ENCODE measurements at places on chromosomes 16 and 17.

DNA sequence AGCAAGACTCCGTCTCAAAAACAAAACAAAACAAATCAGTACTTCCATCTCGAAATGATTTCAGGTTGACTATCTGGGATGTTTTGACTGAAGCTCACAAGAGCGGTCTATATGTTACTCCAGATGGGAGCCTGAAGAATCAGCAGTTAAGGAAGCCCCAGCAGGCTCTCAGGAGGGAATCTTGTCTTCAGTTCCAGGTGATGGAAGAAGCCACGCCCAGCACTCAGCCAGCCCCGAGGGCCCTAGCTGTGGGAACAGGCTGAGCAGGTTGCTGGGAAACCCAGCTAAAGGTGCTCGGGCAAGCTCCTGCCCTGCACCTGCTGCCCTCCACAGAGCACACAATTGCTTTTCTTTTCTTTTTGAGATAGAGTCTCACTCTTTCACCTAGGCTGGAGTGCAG lies 32.4 kb downstream of the WIPI1 start:
- no peaks in the 10 kb centered on the region for H3K4me1 ChIP-seq
- DNase-seq, result no peak
- no peaks in the 10 kb centered on the region for H3K27me3 ChIP-seq
- no peak overlapping the region for H3K4me3 ChIP-seq
- no peak overlapping the region for H3K27ac ChIP-seq

- H3K27me3 ChIP-seq, result no peaks in the 10 kb centered on the region
- H3K4me1 ChIP-seq, result peaks cover 97% of the 10 kb centered on the region
- DNase-seq, result no peak
- H3K36me3 ChIP-seq, result peaks cover 94% of the 10 kb centered on the region
These were observed 9.7 kb downstream of the TMC6 start for GRCh38 chr17:78118801-78119241.

GRCh38 chr16:10812312-10813098 lies 6.1 kb downstream of the TVP23A start:
- DNase-seq, result no peak
- no peaks in the 10 kb centered on the region for H3K36me3 ChIP-seq
- no peaks in the 10 kb centered on the region for H3K4me1 ChIP-seq
- H3K27ac ChIP-seq, result no peak overlapping the region
- H3K4me3 ChIP-seq, result no peak overlapping the region

DNA sequence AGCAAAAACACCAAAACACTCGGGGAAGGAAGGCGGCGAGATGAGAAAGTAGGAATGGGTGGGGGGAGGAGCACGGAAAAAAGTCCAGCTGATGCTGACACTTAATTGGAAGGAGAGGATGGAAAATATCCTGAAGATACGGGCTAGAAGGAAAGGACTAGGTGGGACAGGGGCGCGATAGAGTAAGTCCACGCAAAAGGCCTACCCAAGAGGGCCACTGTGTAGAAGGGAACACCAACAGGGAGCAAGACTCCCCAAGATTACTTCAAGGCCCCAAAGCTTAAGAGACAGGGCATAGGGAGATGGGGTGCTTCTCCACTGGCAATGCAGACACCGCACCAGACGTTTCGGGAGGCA lies 736 bp downstream of the APPBP2 start:
- H3K4me3 ChIP-seq, result peak overlapping the region; percentile 93
- peaks cover 15% of the 10 kb centered on the region for H3K4me1 ChIP-seq
- peak overlapping the region; percentile 98 for H3K27ac ChIP-seq
- DNase-seq, result no peak

- no peaks in the 10 kb centered on the region for H3K27me3 ChIP-seq
- no peak overlapping the region for H3K27ac ChIP-seq
- H3K36me3 ChIP-seq, result no peaks in the 10 kb centered on the region
- no peak for DNase-seq
These were observed 19.8 kb upstream of the ADGRG1 start for GRCh38 chr16:57608462-57609113.

GRCh38 chr16:84594725-84595038 lies 23.2 kb downstream of the COTL1 start:
- peak overlapping the region; percentile 81 for H3K27ac ChIP-seq
- no peaks in the 10 kb centered on the region for H3K27me3 ChIP-seq
- peaks cover 35% of the 10 kb centered on the region for H3K36me3 ChIP-seq
- DNase-seq, result no peak
- H3K4me1 ChIP-seq, result peaks cover 71% of the 10 kb centered on the region

- H3K27ac ChIP-seq, result no peak overlapping the region
- no peaks in the 10 kb centered on the region for H3K36me3 ChIP-seq
- no peak for DNase-seq
- peaks cover 20% of the 10 kb centered on the region for H3K27me3 ChIP-seq
These were observed 57.3 kb downstream of the B9D1 start for GRCh38 chr17:19305256-19305655.

DNA sequence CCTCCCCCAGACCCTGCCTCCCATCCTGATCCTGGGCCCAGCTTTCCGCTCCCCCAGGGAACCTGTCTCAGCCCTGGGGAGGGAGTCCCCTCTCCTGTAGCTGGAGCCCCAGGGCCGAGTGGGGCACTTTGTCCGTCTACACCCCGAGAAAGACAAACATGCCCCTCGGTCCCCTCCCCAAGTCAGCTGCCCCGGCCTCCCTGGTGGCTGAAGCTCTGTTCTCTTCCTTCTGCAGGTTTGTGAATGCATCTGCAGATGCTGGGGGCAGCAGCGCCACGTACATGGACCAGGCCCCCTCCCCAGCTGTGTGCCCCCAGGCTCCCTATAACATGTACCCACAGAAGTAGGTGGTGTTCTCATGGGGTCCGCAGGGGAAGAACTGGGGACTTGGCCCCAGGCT lies 20.8 kb downstream of the STAT5A start:
- DNase-seq, result no peak
- no peak overlapping the region for H3K4me3 ChIP-seq
- no peak overlapping the region for H3K27ac ChIP-seq
- no peaks in the 10 kb centered on the region for H3K27me3 ChIP-seq
- peaks cover 64% of the 10 kb centered on the region for H3K4me1 ChIP-seq

DNA sequence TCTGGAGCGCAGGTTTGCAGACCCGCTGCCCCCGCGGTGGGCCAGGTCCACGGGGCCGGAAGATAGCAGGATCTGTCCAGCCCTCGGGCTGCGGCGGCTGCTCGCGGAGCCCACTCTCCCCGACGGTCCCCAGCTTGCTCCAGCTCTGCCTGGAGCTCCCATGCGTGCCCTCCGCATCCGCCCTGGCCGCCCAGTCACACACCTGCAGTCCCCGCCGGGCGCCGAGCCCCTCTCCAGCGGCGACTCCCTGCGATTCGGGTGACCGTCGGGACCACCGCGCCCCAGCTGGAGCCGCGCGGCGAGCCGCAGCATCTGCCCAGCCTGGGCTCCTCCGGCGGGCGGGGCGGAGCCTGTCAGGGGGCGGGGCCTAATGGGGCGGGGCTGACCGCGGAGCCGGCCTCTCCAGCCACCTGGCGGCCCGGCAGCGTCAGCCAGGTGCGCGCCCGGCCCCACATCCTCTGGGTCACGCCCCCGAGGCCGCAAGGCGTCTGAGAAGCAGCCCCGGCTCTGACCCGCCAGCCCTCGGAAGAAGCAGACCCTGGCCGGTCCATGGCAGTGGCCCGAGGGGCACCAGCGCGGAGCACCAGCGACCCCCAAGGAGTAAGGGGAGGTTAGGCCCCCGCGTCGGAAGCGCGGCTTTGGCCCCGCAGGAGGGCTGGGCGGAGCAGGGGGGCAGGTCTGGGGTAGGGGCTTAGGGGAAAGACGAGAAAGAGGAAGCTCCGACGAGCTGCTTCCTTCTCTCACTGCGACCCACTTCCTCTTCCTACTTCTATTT lies at the start of gene PIK3R5:
TSS of gene PIK3R5 (minus strand) at position 314 of the 775 bp plus-strand sequence. CDS start 54,213 bp downstream, outside the sequence.
- peak within 1 kb of the TSS; percentile 99 for H3K4me3 ChIP-seq
- H3K27ac ChIP-seq, result peak within 1 kb of the TSS; percentile 77
- no peaks in the 10 kb centered on the region for H3K27me3 ChIP-seq
- H3K4me1 ChIP-seq, result peaks cover 51% of the 10 kb centered on the region
- H3K36me3 ChIP-seq, result peaks cover 23% of the 10 kb centered on the region

GRCh38 chr16:60181536-60181935 lies 1447.4 kb upstream of the GOT2 start:
- no peaks in the 10 kb centered on the region for H3K27me3 ChIP-seq
- H3K4me3 ChIP-seq, result no peak overlapping the region
- no peak for DNase-seq
- no peaks in the 10 kb centered on the region for H3K36me3 ChIP-seq

DNA sequence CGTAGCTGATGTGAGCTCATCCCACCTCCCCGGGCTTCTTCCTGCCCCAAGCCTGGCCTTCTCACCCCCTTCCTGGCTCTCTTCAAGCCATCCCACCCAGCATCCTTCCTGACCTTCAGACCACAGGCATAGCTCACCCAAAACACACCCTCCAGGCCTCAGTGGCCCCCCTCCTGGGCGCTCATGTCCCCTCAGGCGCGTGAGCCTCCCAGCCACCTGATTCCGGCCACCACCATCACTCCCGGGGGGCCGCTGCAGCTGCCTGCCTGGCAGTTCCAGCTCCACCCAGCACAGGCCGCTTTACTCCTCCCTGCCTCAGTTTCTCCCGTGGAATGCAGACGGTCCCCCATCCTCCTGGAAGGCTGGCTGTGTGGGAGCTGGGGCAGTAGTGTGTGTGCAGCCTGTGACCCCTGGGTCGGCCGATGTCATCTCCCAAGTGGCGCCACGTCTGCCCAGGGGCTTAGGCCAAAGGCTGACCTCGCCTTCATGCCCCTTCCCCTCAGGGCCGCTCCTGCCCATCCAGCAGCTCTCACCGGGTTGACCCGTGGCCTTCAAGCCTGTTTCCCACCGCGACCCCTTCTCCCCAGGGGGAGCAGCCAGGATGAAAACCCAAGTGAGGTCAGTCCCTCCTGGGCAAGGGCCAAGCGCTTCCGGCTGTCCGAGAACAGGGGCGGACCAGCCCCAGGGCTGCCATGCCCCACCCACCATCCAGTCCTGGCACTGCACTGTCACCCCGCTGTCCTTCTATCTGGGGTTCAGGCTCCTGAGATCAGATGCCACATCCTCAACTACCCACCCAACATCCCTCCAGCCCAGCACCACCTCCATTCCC lies 11.9 kb upstream of the CHMP6 start:
- H3K36me3 ChIP-seq, result no peaks in the 10 kb centered on the region
- H3K4me3 ChIP-seq, result no peak overlapping the region
- H3K27me3 ChIP-seq, result no peaks in the 10 kb centered on the region
- DNase-seq, result no peak

DNA sequence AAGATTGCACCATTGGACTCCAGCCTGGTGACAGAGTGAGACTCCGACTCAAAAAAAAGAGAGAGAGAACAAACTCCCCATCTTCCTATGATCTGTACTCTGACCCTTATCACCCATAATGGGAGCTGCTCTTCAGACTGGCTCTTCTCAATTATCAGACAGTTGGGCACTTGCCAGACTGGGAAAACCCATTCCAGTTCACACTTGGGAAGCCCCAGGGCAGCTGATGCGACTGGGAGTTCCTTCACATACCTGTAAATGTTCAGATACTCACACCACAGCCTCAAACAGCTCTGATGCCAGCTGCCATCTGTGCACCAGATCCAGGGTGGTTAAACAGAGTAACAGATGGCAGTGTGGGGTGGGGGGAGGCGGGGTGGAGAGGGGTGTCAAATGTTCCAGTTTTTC lies 23.8 kb upstream of the TMEM101 start:
- no peaks in the 10 kb centered on the region for H3K27me3 ChIP-seq
- no peak overlapping the region for H3K4me3 ChIP-seq
- no peak overlapping the region for H3K27ac ChIP-seq
- no peak for DNase-seq
- H3K4me1 ChIP-seq, result peaks cover 6% of the 10 kb centered on the region

DNA sequence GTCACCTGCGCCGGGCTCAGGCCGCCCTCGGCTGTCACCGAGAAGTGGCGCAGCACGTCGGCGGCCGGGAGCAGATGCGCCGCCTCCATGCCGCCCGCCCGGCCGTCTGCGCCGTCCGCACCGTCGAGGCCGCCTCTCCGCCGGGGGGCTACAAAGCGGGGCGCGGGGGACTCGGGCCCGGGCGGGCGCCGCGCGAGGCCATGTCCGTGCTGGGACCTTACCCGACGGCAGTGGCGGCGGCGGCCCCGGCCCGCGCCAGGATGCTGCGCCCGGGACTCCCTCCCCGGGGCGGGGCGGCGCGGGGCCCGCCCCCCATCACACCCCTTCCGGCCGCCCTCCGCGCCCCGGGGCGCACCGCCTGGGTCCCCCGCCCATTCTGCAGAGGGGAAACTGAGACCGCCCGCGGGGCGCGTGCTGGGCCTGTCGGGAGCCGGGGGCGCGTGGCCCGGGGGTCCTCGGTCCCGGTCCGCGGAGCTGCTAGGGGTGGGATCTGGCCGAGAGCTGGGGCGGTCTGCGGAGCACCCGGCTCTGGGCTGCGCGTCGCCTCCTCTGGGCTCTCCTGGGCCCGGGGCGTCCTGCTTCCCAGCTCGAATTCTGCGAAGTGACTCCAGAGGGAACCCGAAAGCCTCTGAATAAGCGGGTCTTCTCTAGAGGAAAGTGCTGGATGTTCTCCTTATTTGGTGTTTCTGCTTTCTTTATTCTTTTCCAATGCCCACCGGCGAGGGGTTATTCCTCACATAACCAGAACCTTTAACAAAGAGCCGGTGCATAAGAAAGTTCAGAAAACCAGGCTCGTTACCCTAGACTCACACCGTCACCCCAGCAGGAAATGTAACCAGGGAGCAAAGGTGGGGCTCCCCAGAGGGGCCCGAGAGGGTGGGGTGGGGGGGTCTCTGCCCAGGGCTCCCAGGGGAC lies at the start of gene ATP2A3:
TSS of gene ATP2A3 (minus strand) at position 235 of the 915 bp plus-strand sequence. CDS start at position 89, 146 bp downstream.
- peak within 1 kb of the TSS; percentile 57 for H3K27ac ChIP-seq
- peaks cover 60% of the 10 kb centered on the region for H3K4me1 ChIP-seq
- H3K36me3 ChIP-seq, result peaks cover 14% of the 10 kb centered on the region
- H3K27me3 ChIP-seq, result no peaks in the 10 kb centered on the region

GRCh38 chr16:19348578-19349315 lies 63.2 kb downstream of the CLEC19A start:
- H3K27me3 ChIP-seq, result peaks cover 10% of the 10 kb centered on the region
- no peak for DNase-seq
- H3K4me3 ChIP-seq, result no peak overlapping the region
- no peaks in the 10 kb centered on the region for H3K4me1 ChIP-seq
- no peaks in the 10 kb centered on the region for H3K36me3 ChIP-seq
- no peak overlapping the region for H3K27ac ChIP-seq

DNA sequence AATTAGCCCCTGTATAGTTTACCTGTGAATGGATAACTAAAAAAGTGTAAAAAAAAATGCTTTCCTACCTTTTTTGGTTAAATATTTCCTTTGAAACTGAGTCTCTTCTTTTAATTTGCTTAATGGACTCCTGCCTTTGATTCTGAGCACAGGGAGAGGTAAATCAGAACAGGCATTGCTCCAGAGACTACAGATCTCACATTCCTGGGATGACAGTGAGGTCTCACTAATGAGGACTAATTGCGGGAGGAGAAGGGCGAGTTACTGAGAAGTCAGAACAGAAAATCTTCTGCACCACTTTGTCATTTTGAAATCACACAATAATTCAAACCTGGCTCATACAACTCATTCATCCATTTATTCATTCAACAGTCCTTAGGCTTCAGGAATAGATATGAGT lies 437.0 kb upstream of the ASIC2 start:
- H3K4me3 ChIP-seq, result no peak overlapping the region
- H3K36me3 ChIP-seq, result no peaks in the 10 kb centered on the region
- no peak overlapping the region for H3K27ac ChIP-seq
- no peak for DNase-seq

- H3K4me3 ChIP-seq, result no peak overlapping the region
- no peaks in the 10 kb centered on the region for H3K36me3 ChIP-seq
- H3K27ac ChIP-seq, result no peak overlapping the region
- H3K27me3 ChIP-seq, result peaks cover 2% of the 10 kb centered on the region
These were observed 22.1 kb downstream of the MRC2 start for GRCh38 chr17:62649570-62649969.

- H3K4me3 ChIP-seq, result no peak overlapping the region
- no peak overlapping the region for H3K27ac ChIP-seq
These were observed 30.1 kb upstream of the MTSS2 start for GRCh38 chr16:70715860-70716357.

Measured in CD4-positive, alpha-beta T cell (primary cell).